ENCODE measurements at places on chromosomes 1 and 21.

GRCh38 chr1:209601809-209602657 is 18.5 kb downstream of the CAMK1G start:
- DNase-seq = peak; percentile 48

DNA sequence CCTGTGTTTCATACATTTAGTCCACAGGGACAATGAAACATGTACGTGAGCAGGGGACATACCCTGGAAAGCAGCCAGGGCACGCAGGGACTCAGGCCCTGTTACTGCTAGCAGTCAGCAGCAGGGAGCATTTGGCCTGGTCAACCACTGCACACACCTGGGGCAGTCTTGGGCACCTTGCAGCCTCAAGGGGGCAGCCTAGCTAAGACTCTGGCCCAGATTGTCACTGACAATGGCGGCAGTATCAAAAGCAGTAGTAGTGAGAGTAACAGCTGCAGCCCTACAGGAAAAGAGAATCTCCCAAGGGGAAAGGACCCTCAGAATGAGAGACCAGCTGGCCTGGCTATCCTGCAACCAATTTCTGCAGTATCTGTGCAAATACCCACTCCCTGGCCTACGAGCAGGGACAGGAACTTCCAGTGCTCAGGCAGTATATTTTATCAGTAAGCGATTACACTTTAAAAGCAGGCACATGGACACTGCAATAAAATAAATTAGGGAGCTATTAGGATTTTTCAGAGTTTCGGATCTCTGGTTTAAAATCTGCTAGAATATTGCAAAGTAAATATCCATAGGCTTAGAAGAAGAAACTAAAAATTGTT is 475.6 kb downstream of the LTN1 start:
- no peak for DNase-seq

- no peak for DNase-seq
These were observed 14.3 kb downstream of the WDR64 start for GRCh38 chr1:241666419-241666818.

DNA sequence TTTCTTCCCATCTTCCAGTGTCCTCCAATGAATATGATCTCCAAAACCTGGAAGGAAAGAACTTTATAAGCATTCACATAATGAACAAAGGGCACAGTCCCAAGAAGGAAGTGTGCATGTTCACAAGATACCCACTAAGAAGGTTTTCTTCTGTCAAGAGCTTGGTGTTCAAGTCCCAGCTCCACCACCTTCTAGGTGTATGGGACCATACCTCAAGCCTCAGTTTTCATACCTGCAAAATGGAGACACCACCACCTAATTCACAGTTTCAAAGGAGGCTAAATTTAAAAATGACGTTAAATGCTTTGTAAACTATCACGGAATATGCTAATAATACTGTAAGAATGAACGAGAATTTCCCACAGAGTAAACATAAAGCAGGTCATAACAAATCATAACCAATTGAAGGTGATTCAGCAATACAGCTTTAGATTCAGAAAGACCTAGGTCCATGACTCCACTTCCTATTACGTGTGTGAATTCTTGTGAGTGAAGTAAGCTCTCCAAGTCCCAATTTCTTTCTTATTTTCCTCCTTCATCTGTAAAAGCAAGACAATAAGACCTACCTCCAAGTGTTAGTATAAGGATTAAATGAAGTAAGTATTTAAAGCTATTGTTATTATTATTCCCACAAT is 8.1 kb upstream of the KTI12 start:
- DNase-seq = no peak

DNA sequence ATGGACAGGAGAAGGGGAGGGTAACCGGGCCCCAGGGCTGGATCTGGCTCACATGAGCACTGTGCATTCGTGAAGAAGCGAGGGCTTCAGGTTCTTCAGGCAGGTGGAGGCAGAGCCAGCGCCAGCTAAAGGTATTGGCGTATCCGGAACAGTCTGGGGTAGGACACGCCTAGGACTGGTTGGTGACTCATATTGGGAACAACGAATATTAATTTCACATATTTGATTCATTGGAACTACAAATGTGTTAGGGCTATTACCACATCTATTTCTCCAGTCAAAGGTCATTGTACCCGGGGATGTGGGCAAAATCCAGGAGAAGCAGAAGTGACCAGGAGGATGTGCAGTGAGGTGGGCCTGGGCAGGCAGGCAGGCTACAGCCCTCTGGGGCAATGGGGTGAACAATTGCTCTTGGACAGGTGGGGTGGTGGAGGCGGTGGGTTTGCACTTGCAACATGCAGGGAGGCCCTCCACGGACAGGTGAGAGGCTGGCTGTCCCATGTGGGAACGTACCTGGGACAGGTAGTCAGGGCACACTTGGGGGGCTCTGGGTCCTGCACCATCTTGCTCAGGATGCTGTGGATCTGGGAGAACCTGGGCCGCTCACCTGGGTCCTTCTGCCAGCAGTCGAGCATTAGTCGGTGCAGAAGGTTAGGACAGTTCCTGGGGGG is 26.7 kb downstream of the CDCA8 start:
- no peak for DNase-seq

DNA sequence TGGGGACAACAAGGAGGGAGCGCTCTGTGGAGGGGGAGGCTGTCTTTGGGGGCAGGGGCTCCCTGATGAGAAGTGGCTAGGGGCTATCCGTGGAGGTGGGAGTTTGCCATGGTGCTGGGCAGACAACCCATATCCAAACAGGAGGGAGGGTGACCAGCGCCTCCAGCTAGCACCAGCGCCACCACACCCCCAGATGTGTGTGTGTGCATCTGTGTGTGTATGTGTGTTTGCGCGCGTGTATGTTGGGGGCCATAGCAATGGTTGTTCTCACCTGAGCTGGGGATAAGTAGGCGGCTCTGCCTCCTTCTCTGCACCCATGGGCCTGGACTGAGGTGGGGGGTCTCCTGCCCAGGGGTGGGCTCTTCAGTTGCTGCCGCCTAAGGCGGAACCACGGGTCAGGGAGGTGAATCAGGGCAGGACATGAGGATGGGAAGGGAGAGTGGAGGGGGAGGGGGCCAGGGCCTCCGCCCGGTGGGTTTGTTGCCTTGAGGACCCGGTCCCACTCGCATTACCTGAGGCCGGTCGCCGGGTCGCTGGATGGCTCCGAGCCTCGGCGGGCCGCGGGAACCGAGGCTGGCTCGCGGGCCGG is 345 bp downstream of the HPCAL4 start:
- DNase-seq = no peak

DNA sequence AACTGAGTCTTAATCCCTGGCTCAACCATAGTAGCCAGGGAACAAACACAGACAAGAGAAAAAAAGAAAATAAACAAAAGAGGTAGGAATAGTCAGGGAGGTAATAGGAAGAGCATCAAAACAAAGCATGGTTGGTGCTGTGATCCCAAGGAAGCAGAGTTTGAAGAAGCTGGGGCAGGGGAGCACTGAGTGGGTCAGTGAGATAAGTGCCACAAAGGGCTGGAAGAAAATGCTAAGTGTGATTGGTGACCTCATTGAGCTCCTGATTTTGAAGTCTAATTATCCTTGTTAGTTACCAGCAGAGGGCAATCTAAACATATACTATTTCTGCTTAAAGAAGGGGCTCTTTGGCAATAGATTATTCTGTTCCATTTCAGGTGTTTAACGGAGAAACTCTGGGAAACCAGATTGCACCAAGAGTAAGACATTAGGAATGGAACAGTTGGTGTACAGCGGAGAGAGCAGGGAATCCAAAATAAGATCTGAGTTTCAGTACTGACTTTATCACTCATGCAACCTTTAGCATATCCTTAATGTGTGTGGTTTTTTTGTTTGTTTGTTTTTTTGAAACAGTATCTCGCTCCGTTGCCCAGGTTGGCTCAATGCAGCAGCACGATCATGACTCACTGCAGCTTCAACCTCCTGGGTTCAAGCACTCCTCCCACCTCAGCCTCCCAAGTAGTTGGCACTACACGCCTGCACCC is 30.7 kb upstream of the KIAA1614 start:
- DNase-seq = peak; percentile 62

DNA sequence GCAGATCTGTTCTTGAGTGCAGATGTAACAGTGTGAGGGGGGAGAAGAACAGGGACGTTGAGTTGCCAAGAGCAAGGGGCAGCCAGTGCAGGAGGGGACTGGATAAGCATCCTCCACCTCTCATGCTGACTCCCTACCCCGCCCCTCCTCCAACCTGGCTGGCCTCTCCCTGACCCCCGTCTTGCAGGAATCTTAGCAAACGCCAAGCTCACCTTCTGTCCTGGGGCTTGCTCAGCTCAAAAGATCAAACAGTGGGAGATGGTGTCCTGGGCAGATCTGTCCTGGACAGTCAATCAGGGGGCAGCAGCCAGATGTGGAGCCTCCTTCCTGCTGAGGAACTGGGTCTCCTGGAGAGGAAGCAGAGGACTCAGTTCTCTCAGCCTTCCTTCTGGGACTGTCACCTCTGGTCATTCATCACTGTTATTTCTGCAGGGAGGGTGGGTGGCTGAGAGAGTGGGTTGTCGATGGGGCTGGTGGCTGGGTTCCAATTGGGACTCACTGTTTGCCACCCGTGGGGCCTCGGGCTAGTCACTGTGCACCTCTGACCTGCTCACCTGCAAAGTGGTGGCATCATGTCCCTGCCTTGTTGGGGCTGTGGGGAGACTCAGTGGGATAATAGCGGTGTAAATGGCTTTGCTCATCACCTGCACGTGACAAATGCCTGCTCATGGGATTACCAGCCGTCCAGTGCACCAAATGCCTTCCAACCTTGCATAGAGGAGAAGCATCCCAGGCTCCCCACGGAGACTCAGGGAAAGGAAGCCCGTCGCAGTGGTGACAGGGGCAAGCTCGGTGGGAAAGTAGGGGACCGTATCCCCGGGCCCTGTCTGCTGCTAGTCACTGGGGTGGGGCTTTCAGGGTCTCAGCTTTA is 154.4 kb downstream of the PTPRU start:
- DNase-seq = no peak

DNA sequence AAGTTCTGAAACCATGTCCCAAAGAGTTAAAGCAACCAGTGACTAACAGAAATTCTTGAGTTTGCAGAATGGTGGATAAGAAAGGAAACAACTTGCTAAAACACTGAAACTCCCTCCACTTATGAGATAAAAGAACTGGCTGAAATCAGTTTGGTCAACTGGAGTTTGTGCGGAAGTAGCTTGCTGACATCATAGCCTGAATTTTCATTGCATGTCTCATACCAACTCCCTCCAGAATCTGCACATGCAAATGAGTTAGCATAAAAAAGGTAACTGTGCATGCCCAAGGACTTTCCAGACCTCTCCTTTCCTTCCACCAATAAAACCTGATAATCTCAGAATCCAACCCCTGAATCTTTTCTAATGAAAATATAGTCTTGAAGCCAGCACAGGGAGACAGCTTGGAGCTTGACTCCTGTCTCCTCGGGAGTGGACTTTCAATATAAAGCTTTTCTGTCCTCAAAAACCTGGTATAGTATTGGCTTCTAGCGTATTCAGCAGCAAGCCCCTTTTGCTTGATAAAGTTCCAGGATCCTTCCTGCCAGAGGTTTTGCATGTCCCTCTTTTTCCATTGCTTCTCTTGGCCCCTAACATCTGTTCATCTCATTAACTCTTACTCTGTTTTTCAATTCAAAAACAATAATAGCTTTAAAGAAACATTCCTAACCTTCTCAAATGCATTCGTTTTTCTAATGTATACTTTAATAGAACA is 785.8 kb upstream of the ADGRL4 start:
- peak; percentile 34 for DNase-seq

DNA sequence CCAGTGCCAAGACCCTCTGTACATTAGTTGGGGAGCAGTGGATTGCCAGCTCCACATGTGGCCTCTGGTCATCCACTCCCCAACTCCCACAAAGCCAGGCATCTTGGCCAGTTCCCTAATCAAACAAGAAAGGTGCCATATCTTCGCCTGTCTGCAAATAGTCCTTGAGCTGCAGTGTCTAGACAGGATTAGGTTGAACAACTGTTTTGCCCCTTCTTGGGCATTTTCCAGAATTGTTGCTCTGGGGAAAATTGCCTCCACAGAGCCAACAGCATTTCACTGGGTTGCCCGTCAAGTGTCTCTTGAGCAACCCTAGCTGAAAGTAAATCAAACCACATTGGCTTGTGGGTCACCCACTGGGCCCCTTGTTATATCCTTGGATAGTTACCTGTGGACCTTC is 109.3 kb downstream of the GDAP2 start:
- no peak for DNase-seq

DNA sequence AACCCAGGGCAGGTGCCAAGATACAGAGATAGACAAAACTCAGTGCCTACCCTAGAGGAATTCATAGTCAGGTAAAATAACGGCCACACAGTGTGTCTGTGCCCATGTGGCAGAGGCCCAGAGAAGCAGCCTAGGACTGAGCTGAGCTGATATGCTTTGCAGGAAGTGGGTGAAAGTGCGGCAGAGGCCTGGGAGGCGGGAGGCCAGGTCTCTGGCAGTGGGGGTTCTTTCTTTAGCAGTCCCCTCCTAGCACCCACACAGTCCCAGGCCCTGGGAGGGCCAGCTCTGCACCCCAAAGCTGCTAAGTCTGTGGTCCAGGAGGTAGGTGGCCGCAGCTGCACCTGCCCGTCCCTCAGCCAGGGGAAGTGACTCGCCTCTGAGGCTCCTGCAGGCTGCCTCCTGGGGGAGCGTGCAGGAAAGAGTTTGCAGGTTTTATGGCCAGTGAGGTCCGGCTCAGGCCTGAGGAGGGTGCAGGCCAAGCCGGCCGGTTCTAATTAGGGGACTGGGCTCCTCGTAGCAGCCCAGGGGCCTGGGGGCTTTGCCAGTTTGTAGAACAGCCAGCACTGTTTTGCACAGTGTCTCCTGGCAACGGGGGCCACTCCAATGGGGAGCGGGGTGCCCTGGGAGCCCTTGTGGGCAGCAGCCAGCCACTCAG is 107.9 kb downstream of the SPSB1 start:
- peak; percentile 47 for DNase-seq

Measured in EH (cell line).